NCI-H1930 (cell line): ENCODE measurements at places on chromosomes 12 and 14.

- peak; percentile 52 for DNase-seq
Measured at GRCh38 chr14:65958664-65959562, 527.3 kb upstream of the CCDC196 start.

- DNase-seq: no peak
Measured at GRCh38 chr12:49843411-49843810, 505 bp upstream of the BCDIN3D start.

GRCh38 chr14:37824939-37825712 is 229.7 kb downstream of the TTC6 start:
- no peak for DNase-seq

GRCh38 chr14:20421267-20421666 is 8.0 kb upstream of the TEP1 start:
- DNase-seq: no peak

DNA sequence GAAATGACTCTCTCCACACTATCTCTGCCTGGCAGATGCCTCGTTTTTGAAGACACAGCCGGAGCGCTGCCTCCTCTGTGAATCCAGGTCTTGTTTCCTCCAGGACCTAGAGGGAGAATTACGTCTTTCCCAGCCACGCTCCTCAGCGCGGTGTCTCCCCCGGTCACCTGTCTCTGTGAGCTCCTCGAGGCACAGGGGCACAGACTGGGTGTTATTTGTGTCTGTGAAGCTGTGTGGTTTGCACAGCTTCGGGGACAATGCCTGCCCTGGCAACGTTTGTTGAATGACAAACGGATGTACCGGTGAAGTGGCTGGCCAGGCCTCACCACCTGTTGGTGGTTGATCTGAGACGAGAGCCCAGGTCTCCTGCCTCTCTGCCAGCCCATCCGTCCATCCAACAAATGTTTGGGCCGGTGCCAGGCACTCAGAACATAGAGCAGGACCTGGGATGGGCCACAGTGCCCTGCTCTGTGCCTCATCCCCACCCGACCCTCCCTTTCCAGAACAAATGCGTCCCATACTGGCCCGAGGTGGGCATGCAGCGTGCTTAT is 6.1 kb downstream of the PTPN6 start:
- DNase-seq: no peak

DNA sequence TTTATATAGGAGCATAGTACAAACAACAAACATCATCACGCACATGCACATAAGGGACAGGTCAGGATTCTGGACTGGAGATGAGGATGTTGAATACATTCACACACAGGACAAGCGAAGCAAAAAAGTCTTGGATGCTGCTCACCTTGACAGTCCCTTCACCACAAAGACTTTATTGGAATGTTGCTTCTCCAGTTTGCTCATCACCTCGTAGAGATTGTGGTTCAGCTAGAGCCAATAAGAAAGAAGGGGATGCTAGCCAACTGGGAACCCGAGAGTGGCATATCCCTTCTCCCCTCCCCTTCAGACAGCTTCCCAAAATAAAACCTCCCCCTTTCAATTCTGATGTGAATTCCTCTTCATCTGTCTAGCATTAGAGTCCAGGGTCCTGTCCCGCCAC is 25.4 kb upstream of the SMAGP start:
- DNase-seq: no peak

- DNase-seq: no peak
Measured at GRCh38 chr12:115461401-115461800, 777.4 kb upstream of the TBX3 start.

- DNase-seq: peak; percentile 99
Measured at GRCh38 chr12:6764011-6764828, 1.9 kb upstream of the PTMS start.

DNA sequence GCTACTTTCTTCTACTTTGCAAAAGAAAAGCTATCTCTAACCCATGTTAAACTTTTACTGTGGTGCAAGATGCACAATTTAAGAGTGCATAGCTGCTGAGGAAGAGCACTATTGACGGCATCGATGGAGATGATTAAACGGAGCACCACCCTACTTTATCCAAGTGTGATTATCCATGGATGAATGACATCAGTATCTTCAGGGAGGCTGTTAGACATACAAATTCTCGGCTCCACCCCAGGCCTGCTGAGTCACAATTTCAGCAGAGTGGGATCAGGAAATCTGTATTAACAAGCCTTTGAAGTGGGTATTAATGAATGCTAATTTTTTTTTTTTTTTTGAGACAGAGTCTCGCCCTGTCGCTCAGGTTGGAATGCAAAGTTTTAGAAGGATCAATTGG is 16.2 kb downstream of the SLC2A14 start:
- no peak for DNase-seq

DNA sequence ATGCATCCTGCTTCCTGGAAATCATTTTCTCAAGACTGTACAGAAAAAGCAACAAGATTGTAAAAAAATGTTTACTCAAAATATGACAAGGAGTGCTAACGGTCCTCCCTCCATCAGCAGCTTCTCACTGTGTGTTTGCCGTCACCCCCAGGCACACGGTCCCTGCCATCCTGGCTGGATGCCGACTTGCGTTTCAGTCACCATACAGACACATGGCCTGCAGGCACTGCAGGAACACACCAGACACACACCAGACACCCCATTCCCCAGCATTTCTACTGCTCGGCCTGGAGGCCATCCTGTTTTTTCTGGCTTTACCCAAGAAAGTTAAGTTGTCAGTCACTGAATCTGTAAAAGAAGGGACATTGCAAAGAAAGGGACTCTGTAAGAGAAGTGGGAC is 10.8 kb downstream of the KCNK10 start:
- no peak for DNase-seq

- no peak for DNase-seq
Measured at GRCh38 chr12:117213295-117213808, 23.1 kb upstream of the FBXO21 start.

- no peak for DNase-seq
Measured at GRCh38 chr12:20508359-20508758, 140.0 kb downstream of the PDE3A start.

- DNase-seq: no peak
Measured at GRCh38 chr12:19633194-19633593, 193.9 kb downstream of the AEBP2 start.

GRCh38 chr12:51941011-51941581 is 10.4 kb upstream of the ACVR1B start:
- no peak for DNase-seq

- no peak for DNase-seq
Measured at GRCh38 chr12:62448436-62448835, 18.2 kb upstream of the MON2 start.

DNA sequence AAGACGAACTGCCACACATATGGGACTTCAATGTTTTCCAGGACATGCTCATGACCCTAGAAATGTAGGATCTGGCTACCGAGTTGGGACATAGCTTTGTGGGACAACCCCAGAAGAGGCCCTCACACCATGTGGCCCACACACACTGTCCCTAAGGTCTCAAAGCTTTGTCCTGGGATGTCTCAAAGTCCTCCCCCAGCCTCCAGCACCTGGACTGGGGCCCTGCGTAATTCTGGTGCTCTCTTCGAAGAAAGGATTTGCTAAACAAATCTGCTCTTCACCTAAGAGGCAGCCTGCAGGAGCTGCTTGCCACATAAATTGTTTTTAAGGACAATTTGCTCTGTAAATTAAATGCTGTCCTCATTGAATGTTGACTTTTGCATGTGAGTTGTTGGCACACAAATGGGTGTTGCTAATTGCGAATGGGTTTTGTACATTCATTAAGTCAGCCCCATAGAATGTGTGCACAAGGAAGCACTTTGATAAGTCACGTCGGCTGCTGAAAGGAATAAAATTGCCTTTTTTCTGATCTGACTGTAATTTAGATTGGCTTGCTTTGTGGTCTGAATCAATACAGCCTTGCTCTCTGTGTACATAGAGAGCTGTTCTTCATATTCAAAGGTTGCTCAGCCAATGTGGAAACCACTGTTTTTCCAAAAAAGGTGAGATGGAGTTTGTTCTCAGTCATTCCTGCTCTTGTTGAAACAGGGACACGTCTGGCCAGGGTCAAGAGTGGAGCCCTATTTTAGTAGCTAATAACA is 161.6 kb upstream of the PWP1 start:
- peak; percentile 90 for DNase-seq

DNA sequence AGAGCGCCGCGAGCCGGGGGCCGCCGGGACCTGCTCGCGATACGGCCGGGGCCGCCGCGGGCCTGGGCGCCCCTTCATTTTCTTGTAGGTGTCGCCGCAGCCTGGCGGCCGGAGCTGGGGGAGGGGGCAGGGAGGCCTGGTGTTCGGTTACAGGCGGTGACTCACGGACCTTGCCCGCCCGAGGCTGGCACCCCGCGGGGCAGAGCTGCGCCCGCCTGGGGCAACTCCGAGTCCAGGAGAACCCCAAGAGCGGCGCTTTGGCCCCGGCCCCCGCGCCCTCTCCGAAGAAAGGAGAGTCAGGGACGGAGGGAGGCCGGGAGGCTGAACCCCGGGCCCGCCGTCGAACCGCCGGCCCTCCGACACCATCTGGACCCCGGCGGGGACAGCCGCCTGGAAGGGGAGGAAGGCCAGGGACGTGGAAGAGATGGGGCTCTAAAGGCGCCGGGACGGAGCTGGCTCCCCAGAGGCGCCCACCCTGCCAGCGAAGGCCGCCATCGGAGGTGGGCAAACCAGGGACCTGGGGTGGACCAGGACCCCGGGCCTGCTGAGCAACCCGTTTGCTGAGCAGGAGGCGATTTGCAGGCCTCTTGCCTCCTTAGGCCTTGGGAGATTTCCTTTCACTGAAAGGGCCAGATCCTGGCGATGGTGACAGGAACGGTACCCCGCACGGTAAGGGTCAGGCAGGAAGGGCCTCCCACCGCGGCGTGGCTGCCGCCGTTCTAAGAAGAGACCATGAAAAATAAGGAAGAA is 843 bp upstream of the NUAK1 start:
- peak; percentile 74 for DNase-seq

GRCh38 chr14:94045101-94045500 is 19.0 kb downstream of the OTUB2 start:
- no peak for DNase-seq

DNA sequence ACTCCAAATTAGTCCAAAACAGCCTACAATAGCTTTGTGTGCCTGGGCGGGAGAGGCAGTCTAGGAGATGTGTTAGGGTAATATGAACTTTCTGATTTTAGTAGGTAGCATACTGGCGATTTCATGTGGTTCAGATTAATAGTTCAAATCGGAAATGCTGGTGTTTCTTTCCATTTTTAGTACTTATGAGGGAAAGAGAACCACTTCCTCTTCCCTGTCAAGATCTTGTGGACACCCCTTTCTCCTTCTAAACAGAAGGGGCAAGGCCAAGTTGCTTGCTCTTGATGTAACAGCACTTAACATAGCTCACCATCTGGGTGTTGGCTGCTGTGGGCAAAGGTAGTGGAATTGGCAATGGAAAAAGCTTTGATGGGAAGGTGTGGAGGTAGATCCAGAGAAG is 32.2 kb upstream of the IGF1 start:
- DNase-seq: no peak

DNA sequence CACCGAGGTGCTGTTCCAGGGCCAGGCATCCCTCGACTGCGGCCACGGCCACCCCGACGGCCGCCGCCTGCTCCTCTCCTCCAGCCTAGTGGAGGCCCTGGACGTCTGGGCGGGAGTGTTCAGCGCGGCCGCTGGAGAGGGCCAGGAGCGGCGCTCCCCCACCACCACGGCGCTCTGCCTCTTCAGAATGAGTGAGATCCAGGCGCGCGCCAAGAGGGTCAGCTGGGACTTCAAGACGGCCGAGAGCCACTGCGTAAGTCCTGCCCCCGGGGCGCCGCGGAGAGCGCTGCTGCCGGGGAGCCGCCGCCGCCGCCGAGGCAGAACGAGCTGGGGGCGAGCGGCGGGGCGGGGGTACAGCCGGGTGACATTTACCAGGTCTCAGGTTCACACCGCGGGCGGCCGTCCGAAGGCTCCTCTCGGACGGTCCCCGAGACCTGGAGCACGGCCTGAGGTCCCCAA is 1.4 kb downstream of the PLXNC1 start:
- DNase-seq: peak; percentile 47

- DNase-seq: no peak
Measured at GRCh38 chr12:113722747-113723146, 243.4 kb downstream of the RBM19 start.

- DNase-seq: peak; percentile 73
Measured at GRCh38 chr14:88551094-88551870, 3.5 kb downstream of the PTPN21 start.

DNA sequence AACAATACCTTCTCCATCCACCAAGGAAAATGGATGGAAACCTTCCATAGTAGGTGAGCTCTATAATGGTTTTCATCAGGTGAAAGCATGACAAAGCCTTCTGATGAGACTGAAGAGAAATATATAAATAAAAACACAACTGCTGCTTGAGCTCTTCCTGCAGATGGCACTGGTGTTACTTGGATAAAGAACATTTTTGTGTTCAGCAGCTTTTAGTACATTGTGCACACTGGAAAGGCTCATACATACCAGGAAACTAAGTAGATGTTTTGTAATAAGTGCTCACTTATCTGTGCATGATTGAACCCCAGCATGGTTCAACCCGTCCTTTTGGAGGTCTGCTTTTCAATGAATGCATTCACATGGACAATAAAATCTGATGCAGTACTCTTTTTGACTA is 357.3 kb upstream of the MIS18BP1 start:
- DNase-seq: no peak

DNA sequence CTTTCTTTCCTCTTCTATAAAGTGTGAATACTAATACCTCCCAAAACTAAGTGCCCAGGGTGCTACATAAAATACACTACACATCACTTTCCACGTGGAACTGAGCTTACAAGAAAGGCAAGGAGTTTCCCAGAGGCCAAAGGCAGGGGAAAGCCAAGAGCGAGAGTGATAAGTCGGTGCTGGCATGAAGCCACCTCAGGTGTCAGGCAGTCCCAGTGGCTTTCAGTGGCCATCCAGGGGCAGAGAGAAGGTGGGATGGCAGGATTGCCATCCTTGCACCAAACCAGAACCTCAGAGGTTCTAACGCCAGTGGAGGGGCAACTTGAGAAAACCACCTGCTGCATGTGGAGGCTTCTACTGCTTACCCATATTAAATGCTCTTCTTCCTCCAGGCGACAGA is 79.7 kb upstream of the DIO3 start:
- no peak for DNase-seq

DNA sequence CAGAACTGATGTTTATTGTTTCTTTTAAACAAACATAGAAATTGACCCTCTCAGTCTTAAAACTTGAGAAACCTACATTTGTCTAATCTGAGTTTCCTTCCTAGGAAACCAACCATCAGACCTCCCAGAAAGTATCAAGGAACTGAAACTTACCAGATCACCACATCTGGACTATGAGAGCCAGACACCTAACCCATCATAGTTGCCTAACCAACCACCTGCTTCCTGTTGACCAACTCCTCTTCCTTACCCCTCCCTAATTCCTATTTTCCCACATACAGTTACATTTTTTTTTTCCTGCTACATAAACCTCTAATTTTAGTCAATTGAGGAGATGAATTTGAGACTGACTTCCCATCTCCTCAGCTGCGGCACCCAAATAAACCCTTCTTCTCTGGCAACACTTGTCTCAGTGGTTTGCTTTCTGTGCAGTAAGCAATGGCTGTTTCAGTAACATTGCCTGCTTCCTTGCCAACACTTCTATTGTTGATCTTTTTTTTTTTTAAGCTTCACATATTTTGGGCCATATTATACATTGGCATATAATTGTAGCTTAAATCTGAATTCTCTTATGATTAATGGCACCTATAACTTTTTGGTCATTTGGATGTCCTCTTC is 34.3 kb downstream of the KLRD1 start:
- no peak for DNase-seq
